ENCODE measurements at places on chromosomes 12 and 14.

DNA sequence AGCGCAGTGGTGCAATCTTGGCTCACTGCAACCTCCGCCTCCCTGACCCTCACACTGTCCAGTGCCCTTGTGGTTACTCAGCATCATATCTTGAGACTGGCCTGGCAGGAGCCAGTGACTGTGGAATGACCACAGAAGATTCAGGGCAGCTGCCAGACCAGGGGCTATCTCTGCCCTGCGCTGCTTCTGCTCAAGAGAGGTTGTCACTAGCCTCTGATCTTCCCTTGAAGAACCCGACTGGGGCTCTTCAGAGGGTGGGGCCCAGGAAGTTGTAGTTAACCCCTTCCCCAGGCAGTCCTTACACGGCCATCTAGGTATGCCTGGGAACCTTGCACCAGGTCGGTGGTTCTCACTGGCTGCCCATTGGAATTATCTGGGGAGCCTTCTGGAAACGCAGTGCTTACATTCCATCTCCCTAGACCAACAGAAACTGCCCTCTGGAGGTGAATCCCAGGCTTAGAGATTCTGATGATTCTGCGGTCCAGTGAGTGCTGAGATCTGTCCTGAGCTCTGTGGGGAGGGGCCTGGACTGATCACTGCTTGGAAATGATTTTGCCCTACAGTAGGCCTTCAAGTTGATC, 41.4 kb downstream of the PLEKHG3 start:
- DNase-seq = no peak

GRCh38 chr12:96220902-96221301, 26.7 kb downstream of the ELK3 start:
- DNase-seq = no peak

DNA sequence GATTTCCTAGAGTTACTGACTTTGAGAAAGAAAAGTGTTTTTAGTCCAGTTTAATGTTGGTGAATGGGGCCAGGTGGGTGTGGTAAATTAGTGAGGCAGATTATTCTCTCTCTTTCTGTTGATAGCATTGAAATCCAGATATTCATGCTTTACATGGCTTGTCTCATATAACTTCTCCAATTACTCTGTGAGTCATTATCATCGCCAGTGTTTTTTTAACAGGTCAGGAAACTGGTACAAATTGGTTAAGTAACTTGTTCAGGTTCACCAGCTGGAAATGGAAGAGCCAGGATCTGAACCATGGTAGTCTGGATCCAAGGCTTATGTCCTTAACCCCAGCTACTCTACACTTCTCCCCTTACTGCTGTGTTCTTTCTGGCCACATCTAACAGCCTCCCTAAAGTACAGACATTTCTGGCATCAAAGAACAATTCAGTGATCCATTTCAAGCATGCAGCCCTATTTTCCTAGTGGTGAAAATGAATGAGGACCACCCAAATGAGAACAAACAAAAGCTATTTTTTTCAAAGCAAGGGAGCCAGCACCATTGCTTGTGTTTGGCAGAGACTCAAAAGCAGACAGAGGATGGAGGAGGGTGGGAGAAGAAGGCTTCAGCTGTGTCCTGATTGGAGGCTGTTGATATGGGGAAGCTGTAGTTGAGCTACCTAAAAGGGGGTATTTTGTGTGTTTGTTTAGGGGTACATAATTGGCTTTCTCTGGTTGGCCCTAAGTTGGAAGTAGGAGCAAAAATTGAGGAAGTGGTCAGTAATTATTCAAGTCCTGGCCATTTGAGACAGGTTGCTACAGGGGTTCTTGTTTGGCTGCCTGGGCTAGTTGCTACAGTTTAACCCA, 1.7 kb downstream of the IRAK3 start:
- DNase-seq = no peak

DNA sequence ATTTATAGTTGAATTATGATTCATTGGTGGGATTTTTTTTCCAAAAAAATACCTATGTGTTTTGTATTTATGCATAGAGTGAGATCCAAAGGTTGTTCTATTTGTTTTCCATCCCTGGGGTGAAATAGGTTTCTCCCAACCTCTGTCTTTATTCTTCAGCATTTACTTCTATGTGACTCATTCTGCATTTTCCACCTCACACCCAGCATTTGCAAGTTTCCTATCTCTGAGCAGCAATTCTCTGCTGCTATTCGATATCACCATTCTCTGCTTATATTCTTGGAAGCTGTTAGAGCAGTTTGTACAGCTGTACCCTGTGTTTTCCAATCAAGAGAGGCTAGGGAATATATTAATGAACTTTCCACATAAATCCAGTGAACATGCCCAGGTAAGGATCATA, 538.9 kb downstream of the SNAPC1 start:
- no peak for DNase-seq

GRCh38 chr12:121444842-121445202, 44.9 kb downstream of the RNF34 start:
- no peak for DNase-seq

- no peak for DNase-seq
Observed at GRCh38 chr14:34038358-34039057, 87.6 kb upstream of the EGLN3 start.

DNA sequence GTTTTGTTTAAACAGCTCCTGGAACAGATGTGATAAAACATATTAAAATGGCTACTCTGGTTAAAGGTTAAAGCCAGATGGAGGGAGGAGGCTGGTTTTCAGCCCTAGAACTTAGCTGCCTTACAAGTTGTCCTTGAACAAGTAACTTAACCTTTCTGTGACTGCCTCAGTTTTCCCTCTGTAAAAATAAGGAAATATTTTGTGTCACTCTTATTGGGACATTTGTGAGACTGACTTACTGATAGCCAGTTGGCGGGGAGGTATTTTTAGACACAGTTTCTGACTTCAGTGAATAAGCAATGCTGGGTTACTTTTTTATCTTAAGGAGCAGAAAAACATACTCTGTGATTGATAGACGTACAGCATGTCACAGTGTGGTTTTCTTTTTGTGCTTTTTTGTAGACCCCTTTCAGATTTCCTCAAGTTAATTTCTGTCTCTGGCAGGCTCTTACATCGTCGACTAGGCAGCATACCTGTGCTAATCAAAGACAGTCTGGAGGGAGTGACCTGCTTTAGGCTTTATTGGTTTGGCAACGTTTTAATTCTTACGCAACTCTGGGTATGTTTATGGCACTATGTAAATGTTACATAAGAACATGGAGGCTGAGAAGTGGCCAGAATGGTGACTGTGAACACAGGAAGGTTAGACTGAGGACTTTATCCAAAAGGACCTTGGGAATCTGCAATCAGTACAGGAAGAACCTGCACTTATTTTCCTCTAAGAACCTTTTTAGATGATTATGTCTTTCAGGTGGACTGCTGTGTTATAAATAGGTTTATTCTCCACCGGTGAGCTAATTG, 3.3 kb downstream of the ACVR1B start:
- no peak for DNase-seq

DNA sequence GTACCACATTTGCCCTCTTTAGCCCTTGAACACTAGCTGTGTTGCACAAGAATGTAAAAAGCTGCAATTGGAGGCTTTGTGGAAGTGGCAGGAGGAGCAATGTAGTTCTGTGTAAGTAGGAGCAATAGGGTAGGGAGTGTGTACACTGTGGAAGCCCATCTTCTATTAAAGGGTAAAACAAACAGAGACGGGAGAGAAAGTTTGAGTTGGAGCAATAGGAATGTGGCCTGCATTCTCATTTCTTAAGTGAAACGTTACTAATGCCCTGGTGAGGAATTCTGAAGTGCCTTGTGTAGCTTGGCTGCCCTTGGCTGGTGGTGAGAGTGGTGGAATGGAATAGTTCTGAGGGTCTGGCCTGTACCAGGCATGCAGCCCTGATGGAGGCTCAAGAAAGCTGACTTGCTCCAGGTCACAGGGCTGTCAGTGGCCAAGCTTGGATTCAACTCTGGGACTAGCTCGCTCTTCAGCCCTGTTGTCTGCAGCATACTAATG, 38.8 kb upstream of the ATP23 start:
- DNase-seq = no peak

DNA sequence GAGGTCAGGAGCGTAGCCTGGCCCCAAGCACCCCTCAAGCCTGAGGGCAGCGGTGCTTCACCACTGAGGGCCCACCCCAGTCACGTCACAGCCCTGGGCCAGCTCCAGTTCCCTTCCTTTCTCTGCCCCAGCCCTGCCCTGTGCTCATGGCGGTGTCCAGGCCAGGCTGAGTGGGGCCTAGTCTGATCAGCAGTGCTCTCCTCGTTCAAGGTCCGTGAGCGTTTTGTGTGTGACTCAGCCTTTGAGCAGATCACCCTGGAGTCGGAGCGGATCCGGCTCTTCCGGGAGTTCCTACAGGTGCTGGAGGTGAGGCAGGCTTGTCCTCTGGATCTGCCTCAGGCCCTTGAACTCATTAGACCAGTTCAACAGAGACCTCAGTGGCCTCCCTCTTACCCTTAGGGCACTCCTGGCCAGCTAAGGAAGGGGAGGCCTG, 19.0 kb downstream of the PRPF40B start:
- DNase-seq = no peak

DNA sequence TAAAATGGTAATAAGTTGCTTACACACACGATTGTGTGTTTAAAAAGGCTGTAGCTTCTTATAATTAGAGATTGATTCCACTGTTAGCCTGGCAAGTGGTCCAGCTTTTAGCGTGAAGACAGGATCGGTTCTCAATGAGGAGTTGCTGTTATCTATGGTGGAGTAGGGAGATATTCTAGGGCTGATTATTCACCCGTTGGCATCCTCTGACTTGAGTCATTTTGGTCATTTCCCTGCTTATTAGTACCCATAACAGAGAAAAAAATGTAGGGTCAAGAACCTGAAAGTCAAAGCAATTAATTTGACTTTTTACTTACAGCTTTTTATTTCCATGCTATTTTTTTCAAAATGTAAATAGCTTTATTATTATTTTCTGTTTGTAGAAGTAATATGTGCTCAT, 76.0 kb downstream of the KCNK13 start:
- no peak for DNase-seq

DNA sequence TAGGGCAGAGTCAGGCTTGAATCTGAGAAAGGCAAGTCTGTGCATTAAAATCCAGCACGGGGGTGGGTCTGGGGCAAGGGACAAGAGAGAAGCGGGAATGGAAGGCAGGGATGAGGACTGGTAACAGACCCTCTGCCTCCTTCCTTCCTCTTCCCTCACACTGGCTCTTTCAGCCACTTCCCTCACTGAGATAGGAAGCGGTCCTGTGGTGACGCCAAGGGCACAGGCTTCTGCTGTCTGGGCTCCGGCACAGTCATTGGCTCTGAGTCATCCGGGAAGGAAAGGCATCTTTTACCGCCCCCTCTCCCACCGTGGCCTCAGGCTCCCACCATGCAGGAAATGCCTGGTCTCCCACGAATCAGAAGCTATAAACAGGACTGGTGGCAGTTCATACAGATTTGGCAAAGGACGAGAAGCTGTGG, 70.2 kb downstream of the ETV6 start:
- DNase-seq = no peak

DNA sequence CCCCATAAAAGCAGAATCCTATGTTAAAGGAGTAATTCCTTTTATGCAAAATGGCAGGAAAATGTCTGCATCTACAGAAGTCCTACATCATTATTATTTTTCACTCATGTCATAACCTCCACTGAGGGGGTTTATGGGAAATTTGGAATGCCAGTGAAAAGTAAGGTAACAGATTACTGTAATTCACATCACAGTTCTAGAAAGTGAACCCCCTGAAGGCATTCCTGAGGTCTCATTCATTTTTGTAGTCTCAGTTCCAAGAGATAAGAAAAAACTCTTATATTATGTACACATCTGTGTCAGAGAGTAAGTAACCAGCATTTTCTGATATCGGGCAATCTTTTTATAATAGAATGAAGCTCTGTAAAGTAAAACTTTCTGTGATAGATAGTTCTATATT, 28.8 kb upstream of the BCAT1 start:
- no peak for DNase-seq

- DNase-seq = no peak
Observed at GRCh38 chr12:127277882-127278281, 989.1 kb upstream of the TMEM132C start.

- no peak for DNase-seq
Observed at GRCh38 chr12:42921741-42922504, 332.4 kb upstream of the PRICKLE1 start.

- DNase-seq = no peak
Observed at GRCh38 chr12:15584366-15585041, 204.7 kb downstream of the EPS8 start.

- no peak for DNase-seq
Observed at GRCh38 chr12:95022477-95022876, 19.0 kb upstream of the NDUFA12 start.

- DNase-seq = peak; percentile 95
Observed at GRCh38 chr12:47736877-47737676, 11.8 kb upstream of the ENDOU start.

DNA sequence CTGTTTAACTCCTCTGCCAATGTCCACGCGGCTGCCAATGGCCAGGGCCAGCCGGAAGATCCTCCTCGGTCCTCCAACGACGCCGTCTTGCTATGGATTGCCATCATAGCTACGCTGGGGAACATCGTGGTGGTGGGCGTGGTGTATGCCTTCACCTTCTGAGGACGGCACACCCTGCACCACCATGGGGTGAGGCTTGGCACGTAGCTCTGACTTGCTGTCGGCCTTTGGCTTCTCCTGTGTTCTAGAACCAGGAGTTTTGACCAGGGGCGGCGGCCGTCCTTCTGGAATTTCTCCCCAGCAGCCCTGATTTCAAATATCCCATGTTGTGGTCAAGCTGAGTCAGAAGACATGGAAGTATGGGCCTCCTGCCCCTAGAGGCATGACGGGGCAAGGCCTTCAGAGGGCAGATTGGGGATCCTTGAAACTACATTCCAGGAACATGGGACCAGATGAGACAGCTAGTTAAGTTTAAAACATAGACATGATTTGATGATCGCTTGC, 47.5 kb downstream of the C14orf132 start:
- DNase-seq = no peak

- peak; percentile 89 for DNase-seq
Observed at GRCh38 chr12:6532927-6533652, 1.2 kb upstream of the GAPDH start.

DNA sequence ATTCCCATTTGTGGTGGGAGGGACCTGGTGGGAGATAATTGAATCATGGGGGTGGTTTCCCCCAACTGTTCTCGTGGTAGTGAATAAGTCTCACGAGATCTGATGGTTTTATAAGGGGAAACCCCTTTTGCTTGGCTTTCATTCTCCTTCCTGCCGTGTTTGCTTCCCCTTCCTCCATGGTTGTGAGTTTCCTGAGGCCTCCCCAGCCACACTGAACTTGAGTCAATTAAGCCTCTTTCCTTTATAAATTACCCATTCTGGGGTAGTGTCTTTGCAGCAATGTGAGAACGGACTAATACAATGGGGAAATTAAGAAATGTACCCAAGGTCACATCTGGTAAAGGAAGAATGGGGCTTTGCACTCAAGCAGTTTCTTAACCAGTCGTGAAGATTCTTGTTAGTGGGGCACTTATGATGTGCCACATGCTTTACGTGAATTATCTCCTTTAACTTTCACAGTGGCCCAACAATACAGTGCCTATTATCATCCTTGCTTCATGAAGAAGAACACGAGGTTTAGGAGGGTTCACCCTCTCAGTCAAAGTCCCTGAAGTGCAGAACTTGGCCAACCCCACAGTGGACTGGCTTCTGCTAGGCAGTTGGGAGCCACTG, 234.3 kb downstream of the EFCAB11 start:
- peak; percentile 13 for DNase-seq

GRCh38 chr12:3747543-3747942, 5.4 kb downstream of the CRACR2A start:
- DNase-seq = peak; percentile 49
